ENCODE measurements at places on chromosomes 6 and 20.
A peak's percentile ranks its signal among the peaks of the same experiment; 100 is the strongest.

GRCh38 chr6:3575701-3576100 lies 118.9 kb upstream of the SLC22A23 start:
- DNase-seq, result no peak

GRCh38 chr6:5763871-5764270 lies 242.9 kb downstream of the NRN1 start:
- DNase-seq, result no peak

GRCh38 chr20:17343656-17344452 lies 117.0 kb downstream of the PCSK2 start:
- no peak for DNase-seq

DNA sequence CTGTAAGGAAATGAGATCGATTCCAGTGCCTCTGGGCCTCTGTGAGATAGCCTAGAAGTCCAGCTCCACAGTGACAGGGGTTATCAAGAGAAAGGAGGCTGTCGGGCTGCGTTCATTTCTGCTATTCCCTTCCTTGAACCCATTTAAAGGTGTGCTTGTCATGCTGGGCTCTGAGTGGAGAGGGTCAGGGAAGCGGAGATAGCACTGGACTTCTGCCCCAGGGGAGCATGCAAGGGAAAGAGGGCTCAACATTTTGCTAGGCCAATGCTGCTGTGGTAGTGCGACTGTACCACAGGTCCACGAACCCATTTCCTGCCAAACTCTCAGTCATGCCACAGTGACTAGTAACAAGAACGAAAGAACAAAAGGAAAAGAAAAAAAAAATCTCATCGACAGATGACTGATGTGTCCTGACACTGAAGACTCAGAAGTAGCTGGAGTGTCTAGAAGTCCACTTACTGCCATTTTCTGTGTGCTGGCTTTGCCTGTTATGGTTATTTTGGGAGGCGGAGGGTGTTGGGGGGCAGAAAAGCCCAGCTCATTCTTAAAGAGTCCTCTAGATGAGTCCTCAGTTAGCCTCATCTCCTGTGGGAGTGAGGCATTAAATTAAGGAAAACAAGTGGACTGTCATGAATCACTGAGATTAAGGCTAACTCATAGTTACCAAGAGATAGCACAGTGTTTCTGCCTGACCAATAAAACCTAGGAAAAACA lies 8.1 kb downstream of the NEDD9 start:
- DNase-seq, result no peak

GRCh38 chr20:50756447-50756846 lies 25.1 kb downstream of the PARD6B start:
- DNase-seq, result no peak

GRCh38 chr6:157724960-157725741 lies 97.9 kb upstream of the SNX9 start:
- no peak for DNase-seq

GRCh38 chr20:57092112-57092899 lies 174.1 kb downstream of the BMP7 start:
- DNase-seq, result peak; percentile 58

- DNase-seq, result no peak
These were observed 54.4 kb downstream of the SNRNP48 start for GRCh38 chr6:7644417-7644816.

DNA sequence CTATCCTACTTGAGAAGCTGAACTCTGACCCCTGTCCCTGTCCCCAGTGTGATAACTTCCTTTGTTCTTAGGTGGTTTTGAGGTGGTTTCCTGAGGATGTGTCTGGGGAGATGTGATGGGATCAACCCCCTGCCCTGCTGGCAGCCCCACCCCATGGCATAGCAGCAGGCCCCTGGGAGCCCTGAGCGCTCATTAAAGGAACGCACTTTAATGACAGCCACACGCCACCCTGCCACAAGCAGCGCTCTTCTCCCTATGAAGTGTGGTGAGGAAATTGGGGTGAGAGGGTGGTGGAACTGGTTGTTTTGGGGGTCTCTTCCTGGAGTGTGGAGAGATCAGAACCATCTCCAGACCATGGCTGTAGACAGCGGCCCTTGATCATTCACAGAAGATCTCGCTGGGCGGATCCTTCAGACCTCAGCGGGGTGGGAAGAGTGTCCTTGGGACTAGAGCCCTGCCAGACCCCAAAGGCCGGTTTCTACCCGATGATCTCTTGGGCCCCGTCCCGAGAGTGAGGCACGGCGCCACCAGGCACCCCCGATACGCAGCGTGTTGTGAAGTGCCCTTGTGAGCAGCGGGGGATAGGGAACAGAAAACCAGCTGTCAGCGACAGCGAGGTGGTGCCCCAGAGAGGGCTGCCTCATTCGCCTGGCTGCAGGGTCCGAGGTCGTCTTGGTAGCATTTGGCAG lies 45.4 kb downstream of the SYNJ2 start:
- DNase-seq, result no peak

GRCh38 chr6:132758689-132759088 lies 985 bp upstream of the VNN2 start:
- no peak for DNase-seq

DNA sequence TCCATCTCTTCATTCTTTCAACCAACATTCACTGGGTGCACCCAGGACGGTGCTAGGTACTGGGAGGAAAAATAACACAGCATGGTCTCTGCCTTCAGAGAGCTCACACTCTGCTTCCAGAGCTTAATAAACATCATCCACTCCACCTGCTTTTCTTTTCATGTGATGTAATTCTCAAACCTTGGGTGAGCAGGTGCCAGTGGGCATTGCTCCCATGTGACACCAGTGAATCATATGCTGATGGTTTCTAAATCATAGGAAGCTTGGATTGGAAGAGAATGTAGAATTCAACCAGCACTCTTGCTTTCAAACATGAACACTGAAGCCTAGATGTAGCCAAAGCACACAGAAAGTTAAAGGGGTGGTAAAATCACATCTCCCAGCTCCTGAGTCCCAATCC lies 189.8 kb downstream of the FOXA2 start:
- DNase-seq, result no peak

All from NCI-H1105 treated with DMSO at 0.1 percent for 48 hours (cell line).